Stimulated activated CD4-positive, alpha-beta T cell treated with anti-CD3 and anti-CD28 coated beads, Interleukin-15, amount 100 ng/mL, for 1 hour (primary cell): ENCODE measurements at places on chromosomes 2 and 18.
A peak's percentile ranks its signal among the peaks of the same experiment; 100 is the strongest.

DNA sequence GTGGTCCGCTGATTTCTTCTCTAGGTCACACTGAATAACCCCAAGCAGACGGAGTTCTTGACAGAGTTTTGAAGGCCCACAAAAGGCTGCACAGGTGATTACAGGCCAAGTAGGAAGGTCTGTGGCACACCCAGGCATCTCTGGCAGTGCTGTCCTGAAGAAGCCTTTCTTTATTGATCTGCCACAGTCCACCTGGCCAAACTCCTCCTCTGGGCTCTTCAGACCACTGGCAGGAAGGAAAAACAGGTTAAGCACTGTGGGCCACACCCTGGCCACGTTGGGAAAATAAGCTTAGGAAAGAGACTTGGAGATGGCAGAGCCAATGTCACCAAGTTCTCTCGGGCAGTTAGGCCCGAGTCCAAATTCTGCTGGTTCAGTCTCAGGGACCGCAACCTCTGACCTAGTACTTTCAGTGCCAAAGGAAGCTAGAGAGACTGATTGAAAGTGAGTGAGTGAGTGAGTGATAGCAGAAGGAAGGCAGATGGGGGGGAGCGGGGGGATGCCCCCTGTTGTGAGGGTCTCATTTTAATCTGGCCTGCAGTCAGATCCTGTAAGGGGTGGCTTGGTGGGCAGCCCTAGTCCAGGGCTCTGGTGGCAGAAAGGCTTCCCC, 102.9 kb downstream of the TGFA start:
- no peak for DNase-seq

- DNase-seq, result no peak
Measured at GRCh38 chr2:75007819-75008218, 49.4 kb downstream of the POLE4 start.

DNA sequence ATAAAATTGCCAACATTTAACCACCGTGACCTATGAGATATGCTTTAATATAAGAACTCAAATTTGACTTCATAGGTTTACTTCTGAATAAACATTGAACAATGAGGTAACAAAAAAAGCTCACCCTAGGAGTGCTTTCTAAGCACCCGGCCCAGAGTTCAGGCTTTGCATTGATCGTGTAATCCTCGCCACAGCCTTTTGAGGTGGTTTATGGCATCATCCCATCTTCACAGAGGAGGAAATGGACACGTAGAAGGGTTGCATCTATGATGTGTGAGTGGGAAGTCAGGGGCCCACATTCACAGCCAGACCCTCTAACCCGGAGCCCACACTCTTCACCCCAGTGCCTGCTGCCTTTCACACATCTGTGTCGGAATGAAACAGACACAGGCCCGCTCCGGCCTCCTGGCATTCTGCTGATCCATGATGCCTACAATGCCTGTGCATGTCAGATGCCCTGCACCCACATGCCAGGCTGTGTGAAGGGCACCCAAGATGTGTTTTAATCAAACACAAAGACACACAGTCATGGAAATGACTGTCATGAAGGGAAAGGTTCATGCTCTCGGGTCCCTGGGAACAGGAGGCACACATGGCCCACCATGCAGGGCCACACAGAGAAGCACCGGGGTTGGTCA, 48.6 kb upstream of the RPL31 start:
- DNase-seq, result no peak

DNA sequence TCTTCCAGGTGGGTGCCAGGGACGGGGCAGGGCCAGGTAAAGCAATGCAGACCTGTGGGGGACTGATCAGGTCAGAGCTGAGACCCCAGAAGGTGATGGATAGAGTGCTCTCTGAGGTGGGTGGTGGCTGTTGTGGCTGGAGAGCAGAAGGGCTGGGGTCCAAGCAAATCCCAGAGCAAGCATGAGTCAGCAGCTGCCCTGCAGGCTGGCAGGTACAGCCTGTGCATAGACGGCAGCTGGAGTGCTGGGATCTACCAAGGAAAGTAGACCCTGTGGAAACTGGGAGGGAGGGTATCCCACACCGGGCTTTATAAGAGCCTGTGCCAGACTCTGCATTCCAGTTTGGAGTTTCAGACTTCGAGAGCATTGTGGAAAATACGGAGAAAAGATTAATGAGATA, 663 bp downstream of the TRIM54 start:
- no peak for DNase-seq

GRCh38 chr2:223720367-223720766, 117.0 kb downstream of the AP1S3 start:
- no peak for DNase-seq

DNA sequence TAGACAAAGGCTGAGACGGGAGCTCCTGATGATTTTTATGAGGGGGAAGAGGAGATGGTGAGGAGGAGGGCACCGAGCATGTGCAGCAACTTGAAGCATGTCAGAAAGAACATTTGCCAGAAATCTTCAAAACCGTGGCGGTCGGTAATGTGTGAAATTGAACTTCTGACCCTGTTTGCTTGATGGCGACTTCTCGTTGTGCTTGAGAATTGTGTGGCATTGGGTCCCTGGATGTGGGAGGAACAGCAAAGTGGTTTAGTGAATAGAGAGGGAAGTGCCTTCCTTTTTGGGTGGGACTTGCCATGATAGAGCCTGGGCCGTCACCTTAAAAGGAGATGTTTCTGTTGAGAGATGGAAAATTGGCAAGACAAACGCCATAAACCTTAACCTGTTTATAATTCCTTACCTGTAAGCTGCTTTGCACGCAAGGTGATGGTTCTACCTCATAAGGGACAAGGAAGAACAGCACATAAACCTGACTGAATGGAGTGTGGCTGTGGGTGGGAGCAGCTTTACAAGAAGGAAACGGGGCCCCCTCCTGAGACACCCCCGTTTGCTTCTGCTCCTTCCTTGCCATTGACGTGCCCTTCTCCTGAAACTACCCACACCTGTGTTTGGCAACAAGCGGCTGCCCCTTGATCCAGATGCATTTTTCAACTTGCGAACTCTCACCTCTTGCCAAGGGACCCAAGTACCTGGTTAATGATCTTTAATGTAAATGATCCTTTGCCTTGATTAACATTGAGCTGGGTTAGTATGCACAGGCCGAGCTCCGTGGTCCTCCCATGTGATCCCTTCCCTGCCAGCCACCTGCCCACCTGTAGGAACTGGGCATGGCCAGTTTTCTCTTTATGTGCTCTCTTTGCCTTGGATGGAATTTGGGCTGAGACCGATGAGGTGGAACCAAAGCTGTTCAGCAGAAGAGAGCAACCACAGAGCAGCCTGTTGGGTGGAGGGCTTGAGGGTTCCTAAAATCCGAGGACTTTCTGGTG, 153.2 kb downstream of the NEDD4L start:
- DNase-seq, result no peak

DNA sequence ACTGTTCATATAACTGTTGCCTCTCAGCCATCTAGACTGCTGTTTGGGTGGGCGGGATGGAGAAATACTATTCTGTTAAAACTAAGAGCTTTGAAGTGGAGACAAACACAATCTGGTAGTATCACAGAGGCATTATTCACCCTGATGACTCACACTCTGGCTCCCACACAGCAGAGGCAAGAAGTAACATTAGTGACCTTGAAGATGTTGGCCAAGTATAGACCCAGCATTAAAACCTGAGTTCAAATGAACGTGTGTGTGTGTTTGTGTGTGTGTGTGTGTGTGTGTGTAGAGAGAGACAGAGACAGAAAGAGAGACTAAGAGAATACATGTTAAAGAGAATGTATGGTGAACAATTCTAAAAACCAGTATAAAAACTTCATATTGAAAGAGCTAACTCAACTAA, 22.5 kb upstream of the ACVR1 start:
- peak; percentile 33 for DNase-seq

DNA sequence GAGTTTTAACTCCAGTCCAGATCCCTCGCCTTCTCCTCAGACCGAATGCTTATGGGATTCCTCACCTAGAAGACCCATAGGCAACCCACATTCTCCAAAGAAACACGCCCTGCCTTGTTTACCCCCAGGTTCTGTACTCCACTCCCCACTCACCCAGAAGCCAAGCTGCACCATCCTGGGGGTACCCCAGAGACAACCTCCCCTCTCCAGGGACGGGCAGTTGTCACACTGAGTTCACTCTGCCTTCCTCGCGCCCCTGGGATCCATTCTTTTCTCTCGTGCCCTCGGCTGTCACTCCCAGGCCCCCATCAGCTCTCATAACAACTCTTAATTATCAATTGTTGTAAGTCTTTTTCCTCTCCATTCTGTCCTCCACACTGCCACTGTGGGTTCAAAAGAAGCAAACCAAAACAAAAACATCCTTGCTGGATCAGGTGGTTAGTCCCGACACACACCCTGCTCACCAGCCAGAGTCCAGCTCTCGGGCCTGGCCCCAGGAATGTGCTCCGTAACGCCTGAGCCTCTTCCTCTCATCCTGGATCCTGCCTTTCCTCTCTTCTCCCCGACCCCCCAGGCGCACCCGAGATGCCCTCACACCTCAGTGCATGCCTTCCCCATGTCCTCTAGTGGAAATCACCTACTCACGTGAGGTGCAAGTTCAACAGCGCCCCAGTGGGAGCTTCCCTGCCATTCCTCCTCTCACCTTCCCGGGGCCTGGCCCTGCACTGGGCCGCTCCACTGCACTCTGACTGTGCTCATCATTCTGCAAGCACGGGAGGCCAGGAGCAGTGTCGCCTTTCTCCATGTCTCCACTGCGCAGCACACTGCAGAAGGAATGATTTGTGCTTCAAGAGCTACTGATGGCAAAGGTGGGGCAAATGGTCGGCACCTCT, 20.7 kb downstream of the COX7A2L start:
- DNase-seq, result no peak

- DNase-seq, result no peak
Measured at GRCh38 chr2:96758987-96759386, 1.7 kb upstream of the CNNM4 start.

- no peak for DNase-seq
Measured at GRCh38 chr18:56284319-56284718, 354.1 kb downstream of the TXNL1 start.

DNA sequence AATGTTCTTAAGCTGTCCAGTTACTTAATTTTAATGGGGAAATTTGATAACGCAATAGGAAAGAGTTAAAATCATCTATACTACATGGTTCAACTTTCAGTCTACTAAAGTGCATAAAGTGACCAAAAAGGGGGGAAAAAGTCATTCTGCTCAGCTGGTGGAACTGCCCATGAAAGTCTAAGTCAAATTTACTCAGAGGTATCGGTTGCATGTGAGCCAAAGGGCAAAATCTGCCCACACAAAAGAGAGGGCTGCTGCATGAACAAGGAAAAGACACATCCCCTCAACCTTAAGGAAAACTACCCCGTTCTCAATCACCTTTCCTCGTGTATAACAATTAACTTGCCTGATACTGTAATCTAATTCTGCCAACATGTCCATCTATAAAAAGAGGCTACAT, 126.1 kb downstream of the TCF4 start:
- DNase-seq, result no peak

GRCh38 chr2:182073613-182074012, 88.0 kb downstream of the PPP1R1C start:
- DNase-seq, result no peak

DNA sequence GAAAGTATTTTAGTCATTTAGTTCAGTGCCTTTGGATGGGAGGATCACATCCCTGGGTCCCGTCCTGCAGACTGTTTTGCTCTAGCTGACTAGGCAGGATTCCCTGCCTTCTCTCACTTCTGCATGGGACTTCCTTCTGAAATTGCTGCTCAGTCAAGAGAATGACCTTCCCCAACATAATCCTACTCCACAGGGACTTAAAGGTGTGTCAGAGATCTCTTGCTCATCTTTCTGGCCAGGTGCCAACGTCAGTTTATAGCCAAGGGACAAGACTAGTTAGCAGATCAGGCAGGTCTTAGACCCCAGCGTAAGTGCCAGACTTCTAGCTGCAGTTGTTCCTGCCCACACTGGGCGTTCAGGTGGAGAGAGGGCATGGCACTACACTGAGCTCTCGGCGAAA, 9.5 kb upstream of the IL1B start:
- no peak for DNase-seq

- no peak for DNase-seq
Measured at GRCh38 chr18:36786686-36787085, 42.1 kb downstream of the TPGS2 start.

DNA sequence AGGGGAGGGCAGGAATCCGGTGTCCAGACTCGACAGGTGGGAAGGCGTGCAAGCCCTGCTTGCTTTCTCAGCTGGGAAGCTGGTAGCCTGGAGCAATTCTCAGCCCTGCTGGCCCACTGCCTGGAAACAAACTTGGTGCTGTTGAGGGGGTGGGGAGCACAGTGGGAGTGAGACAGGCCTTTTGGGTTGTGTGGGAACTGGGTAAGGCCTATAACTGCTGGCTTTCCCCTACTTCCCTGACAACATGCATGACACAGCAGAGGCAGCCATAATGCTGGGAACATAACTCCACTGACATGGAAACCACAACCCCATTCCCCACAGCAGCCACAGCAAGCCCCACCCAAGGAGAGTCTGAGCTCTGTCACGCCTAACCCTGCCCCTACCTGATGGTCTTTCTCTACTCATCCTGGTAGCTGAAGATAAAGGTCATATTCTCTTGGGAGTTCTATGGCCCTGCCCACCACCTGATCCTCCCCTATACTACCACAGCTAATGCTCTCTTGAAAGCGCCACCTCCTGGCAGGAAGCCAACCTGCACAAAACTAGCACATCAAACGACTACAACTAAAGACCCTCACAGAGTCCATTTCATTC, 122.9 kb upstream of the ACVR1C start:
- no peak for DNase-seq

DNA sequence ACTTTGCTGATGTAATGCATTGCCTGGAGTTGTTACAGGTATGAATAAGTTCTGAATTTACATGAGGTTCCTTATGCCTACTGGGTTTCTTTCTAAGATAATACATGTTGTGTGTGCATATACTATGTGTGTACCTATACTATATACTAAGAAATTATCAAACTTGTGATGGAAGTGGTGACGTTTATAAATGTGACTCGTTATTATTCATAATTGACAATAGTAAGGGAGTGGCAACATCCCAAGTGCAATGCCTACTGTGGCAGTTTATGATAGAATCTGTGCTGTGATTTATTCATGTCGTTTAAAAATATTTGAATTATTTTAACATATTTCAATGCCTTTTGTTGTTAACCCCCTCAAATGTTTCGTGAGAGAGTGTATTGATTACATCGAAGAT, 29.9 kb downstream of the MYOM1 start:
- no peak for DNase-seq

- no peak for DNase-seq
Measured at GRCh38 chr2:218091746-218092145, 22.7 kb downstream of the RUFY4 start.

- no peak for DNase-seq
Measured at GRCh38 chr18:70195852-70196434, 9.5 kb downstream of the RTTN start.

DNA sequence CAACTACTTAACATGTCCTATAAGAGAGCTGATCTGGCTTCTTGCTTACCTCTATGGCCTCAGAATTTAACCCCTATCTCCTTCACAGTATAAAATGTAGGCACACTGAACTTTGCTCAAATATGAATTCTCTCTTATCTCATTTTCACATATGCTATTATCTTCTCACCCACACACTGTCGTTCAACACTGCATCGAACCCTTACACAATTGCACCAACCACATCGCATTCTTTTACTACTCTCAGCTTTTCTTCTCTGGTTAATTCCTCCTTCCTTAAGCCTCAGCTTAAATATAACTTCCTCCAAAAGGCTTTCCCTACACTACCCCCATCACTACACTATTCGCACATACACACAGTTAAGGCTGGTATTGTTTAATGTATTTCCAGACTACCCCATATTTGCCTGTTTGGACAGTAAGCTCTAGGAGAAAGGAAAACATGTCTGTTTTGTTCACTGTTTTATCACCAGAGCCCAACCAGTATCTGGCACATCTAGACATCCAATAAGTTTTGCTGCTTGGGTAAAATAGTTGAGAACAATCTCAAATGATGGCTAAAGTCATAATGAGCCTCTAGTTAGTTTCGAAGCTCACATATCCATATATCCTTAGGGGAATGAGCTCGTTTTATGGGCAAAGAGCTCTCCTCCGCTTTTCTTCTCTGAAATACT, 47.7 kb downstream of the HIBCH start:
- no peak for DNase-seq
